ENCODE measurements at places on chromosomes 5 and 9.

GRCh38 chr5:40605295-40605958 lies 74.3 kb upstream of the PTGER4 start:
- no peak for DNase-seq

GRCh38 chr5:160674901-160675300 lies 177.1 kb downstream of the ATP10B start:
- DNase-seq = no peak

- no peak for DNase-seq
These were observed 53.6 kb upstream of the RANBP6 start for GRCh38 chr9:6068983-6069382.

GRCh38 chr5:173872957-173873305 lies 15.2 kb upstream of the CPEB4 start:
- DNase-seq = no peak

- no peak for DNase-seq
These were observed 1.2 kb downstream of the PDE8B start for GRCh38 chr5:77211691-77212047.

GRCh38 chr9:88538311-88539085 lies 3.5 kb downstream of the NXNL2 start:
- DNase-seq = no peak

DNA sequence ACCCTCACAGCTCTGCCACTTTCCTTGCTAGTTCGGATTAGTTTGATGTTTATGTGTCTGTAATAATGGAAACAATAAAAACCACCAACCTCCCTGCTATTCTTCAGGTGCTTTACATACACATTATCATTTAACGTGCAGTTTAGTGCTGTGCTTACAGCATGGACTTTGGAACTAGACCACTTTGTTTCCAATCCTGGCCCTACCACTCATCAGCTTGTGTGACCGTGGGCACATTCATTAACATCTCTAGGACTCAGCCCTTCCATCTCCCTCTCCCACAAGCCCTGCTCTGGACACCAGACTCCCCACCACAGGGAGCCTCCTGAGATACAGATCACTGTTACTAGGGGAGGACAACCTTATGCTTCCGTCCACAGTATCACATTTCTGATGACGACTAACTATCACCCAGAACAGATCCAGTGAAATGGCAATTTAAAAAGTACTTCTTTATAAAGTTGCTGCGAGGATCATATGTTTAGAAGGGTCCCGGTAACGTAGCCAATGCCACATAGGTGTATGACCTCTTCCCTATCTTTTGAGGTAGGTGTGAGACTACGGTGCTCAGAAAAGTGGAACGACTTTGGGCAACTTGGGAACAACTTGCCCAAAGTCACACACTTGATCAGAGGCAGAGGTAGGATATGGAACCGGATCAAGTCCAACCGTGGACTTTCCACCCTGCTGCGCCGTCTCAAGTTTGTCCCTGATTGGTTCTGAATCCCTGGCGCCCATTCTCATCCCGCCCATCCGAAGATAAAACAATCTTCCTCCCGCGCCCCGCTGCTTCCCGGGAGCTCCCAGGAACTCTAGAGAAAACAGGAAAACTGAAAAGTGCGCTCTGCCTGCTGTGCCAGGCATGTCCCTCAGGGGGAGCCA lies 132.4 kb upstream of the NIPBL start:
- no peak for DNase-seq

GRCh38 chr5:157924931-157925729 lies 66.2 kb upstream of the CLINT1 start:
- DNase-seq = no peak

GRCh38 chr9:130267930-130268329 lies 2.4 kb downstream of the HMCN2 start:
- no peak for DNase-seq

DNA sequence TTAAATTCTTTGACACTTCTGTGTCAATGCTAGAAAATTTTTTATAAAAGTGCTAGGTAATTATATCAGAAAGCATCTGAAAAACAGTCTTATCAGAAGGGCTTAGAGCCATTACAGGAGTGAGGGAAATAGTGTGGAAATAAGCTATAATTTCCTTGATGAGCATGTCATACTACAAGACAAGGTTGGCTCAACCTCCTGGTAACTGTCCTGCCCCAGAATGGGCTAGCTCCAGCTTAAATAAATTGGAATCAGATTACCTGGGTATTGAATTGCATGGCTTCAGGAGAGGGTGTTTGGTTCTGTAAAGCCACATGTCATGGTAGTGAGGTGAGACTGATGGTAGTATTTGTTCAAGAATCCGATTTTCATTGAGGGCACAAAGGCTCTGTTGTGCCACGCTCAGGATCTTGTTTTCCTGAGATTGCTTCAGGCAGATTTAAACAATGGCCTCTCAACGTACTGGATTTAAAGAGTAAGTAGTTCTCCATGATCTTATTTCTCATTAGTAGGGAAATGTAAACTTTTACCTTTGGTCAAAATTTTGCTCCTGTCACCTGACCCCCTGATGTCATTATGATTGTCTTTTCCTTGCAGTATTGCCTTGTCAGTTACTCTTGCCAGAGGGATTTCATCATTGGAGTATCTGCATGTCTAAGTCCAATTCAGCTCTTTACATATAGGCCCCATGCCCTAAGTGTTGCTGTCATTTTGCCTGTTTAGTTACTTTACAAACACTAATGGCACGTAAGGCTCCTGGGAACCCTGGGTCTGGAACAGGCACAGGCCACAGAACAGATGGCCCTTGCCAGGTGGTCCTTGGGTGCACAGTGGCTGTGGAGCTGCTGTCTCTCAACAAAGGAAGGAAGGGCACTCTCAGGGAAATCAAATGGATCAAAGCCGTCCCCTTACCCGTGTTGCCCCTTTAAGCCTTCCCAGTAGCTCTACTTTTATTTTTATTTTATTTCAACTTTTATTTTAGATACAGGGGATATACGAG lies 21.3 kb downstream of the TRIO start:
- no peak for DNase-seq

DNA sequence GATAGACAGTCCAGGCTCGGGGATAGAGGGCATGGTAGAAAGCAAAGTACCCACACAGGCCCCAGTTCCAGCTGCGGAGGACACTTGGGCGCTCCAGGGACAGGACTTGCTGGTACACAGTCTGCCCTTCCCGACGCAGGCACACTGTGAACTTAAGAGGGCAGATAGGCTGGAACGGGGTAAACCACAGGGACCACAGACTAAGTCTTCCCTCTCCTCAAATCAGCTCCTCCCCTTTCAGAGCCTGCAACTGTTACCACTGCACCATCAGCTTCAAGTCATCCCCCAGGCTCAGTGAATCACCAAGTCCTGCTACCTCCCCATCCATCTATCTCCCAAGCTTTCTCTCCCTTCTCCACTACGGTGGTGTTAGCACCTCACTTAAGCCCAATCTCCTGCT lies 7.3 kb downstream of the GBA2 start:
- DNase-seq = no peak

GRCh38 chr9:4243877-4244812 lies 55.7 kb downstream of the GLIS3 start:
- DNase-seq = no peak

GRCh38 chr5:57324181-57324580 lies 150.3 kb downstream of the GPBP1 start:
- DNase-seq = no peak

DNA sequence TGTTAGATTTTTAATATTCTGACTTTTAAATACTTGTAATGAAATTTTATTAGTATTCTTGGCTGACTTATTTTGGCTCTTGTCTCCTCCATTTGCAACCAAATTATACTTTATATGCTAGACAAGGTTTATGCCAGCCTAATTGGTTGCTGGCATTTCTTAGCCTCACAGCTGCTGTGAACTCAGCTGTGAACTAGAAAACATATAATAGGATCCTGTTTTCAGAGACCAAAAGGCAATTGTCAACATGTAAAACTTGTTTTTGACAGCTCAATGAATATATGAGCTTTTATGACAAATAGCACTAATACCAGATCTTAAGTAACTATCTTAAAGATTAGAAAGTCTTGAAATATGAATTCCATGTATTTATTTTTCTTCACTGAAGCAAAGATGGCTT lies 25.9 kb downstream of the KIF2A start:
- no peak for DNase-seq

DNA sequence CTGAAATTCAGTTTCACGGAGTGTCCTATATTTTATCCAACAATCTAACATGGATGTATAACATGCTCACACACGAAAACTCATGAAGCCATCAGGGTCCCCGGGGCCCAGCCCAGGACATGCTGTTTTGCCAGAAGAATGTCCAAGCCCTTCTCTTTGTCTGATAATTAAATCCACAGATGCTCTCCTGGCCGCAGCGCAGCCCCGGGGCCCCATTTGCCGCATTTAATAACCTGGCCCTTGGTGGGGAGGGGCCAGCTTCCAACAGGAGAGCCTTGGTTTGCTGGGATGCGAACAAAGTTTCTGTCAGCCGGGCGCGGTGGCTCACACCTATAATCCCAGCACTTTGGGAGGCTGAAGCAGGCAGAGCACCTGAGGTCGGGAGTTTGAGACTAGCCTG lies 30.0 kb downstream of the PLPP7 start:
- DNase-seq = no peak

DNA sequence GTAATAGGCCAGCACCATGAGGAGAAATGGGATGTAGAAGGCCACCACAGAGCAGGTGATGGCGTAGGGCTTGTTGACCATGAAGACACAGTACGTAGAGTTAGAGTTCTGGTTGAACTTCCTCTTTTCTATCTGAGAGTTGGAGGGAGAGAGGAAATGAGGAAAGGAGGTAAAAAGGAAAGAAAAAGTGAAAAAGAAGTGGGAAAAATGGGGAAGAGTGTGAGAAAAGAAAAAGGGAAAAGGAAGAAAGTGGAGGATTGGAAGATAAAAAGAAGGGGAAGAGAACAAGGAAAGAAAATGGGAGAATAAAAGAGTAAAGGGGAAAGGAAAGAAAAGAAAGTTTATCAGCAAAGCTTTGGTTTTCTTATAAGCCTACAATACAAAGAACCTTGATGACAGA lies 126.1 kb downstream of the FBXO38 start:
- no peak for DNase-seq

GRCh38 chr5:41482715-41483114 lies 27.7 kb downstream of the PLCXD3 start:
- DNase-seq = no peak

- no peak for DNase-seq
These were observed 1.6 kb upstream of the ZNF608 start for GRCh38 chr5:124747791-124748686.

GRCh38 chr5:56615361-56616153 lies 199.8 kb upstream of the MAP3K1 start:
- DNase-seq = no peak

DNA sequence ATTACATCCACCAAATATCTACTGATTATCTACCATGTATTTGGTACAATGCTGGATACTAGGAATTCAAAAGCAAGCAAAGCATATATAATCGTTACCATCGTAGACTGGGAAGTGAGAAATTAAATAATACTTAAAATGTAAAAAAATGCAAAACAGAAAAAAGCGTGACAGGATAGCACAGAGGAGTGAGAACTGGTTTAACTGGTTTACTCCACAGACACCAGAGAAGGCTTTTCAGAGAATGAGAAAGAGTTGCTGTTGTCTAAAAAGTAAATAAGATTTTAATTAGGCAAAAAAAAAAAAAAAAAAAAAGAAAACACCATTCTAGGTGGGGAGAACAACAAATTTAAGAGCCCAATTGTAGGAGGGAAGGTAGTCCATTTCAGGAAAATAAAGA lies 657.9 kb upstream of the ST8SIA4 start:
- DNase-seq = no peak

DNA sequence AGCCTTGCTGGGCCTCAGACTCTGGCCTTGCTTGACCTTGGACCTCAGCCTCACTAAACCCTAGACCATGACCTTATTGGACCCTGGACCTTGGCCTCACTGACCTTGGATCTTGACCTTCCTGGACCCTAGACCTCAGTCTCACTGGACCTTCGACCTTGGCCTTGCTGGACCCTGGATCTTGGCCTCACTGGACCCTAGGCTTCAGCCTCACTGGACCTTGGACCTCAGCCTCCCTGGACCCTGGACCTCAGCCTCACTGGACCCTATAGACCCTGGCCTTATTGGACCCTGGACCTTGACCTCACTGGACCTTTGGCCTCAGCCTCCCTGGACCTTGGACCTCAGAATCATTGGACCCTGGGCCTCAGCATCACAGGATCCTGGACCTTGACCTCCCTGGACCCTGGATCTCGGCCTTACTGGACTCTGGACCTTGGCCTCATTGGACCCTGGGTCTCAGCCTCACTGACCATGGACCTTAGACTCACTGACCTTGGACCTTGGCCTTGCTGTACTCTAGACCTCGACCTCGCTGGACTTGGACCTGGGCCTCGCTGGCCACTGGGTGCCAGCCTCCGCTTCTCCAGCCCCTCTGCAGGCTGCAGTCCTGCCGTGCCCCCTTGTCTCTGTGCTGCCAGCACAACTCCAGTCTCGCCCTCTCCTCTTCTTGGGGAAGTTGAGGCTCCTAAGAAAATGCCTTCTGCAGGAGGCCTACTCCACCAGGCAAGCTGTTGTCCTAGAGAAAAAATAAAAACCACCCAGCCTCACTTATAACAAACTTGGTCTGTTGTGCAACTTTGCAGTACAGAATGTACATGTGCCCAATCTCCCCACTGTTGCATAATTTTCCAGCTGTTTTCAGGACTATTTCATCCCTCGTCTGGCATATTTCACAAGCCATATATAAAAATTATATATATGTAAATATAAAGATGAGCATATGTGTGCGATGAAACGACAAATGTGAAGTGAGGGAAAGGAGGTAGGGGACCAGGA lies 11.0 kb upstream of the ADAMTS2 start:
- no peak for DNase-seq

DNA sequence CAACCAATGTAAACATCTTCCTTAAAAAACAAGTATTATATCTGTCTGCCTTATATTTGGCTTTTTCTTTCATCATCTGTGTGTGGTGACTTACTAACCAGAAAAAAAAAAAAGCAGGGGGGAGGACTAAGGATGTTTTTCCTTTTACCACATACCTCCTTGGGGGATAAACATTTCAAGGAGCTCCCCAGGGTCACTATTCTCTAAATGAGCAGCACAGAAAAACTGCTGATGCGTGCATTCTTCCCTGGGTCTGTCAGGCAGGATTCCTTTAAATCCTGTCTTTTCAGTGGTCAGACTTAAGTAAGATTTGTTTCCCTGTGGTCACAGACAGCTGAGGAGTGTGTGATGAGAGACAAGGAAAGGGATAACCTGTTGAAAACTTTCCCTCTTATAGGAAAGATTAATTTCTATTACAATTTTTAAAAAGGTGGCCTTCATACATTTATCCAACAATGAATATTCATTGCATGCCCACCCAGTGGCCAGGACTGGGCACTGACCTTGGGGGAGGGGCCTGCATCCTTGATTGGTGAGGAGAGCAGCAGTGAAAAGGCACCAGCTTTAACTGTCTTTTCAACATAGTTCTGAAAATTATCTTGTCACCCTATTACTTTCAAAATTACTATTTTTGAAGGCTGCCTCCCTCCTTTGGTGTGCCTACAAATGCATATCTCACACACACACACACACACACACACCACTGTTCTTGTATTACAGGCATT lies 123.1 kb downstream of the TLE4 start:
- DNase-seq = no peak

GRCh38 chr5:107056278-107056677 lies 614.5 kb downstream of the EFNA5 start:
- DNase-seq = no peak

GRCh38 chr9:84701801-84702200 lies 32.3 kb downstream of the NTRK2 start:
- DNase-seq = no peak

Measured in stimulated activated CD4-positive, alpha-beta T cell treated with anti-CD3 and anti-CD28 coated beads, TNF-alpha, amount 100 ng/mL, for 1 hour (primary cell).